ENCODE measurements at places on chromosomes 16 and 17.
A peak's percentile ranks its signal among the peaks of the same experiment; 100 is the strongest.

- DNase-seq: no peak
These were observed 10.1 kb upstream of the STAC2 start for GRCh38 chr17:39235555-39236449.

GRCh38 chr17:12388226-12388625 is 277.5 kb upstream of the MYOCD start:
- DNase-seq: no peak

DNA sequence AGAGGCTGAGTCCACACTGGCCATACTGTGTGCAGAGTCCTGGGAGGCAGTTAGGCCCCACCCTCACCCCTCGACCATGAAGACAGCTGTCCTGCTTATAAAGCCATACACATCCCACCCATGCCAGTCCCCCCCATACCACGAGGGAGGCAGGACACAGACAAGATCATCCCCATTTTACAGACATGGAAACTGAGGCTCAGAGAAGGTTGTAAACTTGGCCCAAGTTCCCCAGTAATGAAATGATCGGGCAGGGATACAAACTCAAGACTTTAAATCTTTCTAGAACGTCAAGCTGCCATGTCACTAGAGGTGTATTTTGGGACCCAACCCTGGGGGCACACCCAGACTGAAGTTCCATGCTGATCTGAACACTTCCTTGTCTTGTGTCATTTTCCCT is 16.5 kb downstream of the HID1 start:
- DNase-seq: no peak

- no peak for DNase-seq
These were observed 234.9 kb upstream of the CIBAR2 start for GRCh38 chr16:85347213-85347591.

DNA sequence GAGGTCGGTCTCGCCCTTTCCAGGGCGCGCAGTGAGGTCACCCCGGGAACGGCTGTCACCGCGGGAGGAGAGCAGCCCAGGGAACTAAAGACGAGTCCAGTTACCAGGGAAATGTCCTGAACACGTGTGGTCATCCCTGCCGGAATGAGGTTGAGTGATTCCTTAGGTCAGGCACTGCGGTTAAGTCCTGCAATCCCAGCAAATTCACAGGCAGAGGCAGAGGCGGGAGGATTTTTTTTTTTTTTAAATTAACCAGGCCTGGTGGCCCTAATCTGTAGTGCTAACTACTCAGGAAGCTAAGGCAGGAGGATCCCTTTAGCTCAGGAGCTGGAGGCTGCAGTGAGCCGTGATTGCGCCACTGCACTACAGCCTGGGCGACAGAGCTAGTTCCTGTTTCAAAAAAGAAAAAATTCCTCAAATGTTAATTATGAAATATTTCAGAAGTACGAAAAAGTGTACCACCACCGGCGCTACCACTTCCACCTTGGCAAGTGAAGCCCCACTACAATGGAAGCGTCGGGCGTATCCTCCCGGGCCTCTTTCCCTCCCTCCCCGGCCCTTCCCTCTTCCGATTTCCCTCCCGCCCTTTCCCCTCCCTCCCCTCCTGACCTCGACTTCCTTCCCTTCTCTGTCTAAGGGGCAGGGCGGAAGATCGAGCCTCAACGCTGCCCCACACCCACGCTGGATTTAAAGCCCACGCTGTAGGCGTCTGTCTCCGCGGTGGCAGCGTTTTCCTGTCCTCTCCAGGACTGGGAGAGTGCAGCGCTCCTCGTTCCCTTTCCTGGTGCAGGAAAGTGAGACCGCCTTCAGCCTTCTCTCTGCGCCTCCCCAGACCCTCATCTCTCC is 27.3 kb downstream of the SLFN11 start:
- DNase-seq: no peak

GRCh38 chr16:27403601-27403992 is 1.6 kb downstream of the IL21R start:
- no peak for DNase-seq

- no peak for DNase-seq
These were observed 21.2 kb downstream of the CLEC16A start for GRCh38 chr16:10965440-10966061.

- DNase-seq: no peak
These were observed 44.1 kb upstream of the SEC14L1 start for GRCh38 chr17:77096570-77097214.

GRCh38 chr17:49748791-49749190 is 15.1 kb downstream of the FAM117A start:
- peak; percentile 77 for DNase-seq

- DNase-seq: no peak
These were observed 17.4 kb downstream of the CNTNAP4 start for GRCh38 chr16:76294396-76295214.

GRCh38 chr17:80026359-80027042 is 9.2 kb downstream of the TBC1D16 start:
- DNase-seq: no peak

DNA sequence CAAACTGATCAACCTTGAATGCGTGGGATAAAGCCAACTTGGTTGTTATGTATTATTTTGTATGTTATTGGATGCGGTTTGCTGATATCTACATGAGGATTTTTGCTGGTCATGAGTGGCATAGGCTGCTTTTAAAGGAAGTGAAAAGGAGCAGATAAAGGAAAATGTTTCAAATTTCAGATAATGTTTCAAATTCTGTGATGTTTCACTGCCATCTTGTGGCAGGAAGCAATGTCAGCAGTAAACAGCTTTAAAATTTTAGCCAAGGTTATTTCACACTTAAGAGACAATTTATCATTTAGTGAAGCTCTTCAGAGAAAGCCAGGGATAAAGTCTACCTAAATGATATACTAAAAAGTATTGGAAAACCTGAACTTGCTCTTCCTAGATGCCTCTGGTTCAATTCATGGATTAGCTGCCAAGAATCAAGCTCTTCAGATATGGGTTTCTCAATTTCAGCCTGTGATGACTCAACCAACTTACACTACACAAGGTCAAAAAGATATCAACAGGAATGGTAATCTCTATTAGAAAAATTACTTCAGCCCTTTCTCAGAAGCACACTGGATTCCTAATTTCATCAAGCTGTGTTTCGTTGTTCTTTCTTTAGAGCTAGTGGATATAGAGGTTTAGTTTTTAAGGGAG is 136.0 kb upstream of the C17orf78 start:
- DNase-seq: peak; percentile 22

DNA sequence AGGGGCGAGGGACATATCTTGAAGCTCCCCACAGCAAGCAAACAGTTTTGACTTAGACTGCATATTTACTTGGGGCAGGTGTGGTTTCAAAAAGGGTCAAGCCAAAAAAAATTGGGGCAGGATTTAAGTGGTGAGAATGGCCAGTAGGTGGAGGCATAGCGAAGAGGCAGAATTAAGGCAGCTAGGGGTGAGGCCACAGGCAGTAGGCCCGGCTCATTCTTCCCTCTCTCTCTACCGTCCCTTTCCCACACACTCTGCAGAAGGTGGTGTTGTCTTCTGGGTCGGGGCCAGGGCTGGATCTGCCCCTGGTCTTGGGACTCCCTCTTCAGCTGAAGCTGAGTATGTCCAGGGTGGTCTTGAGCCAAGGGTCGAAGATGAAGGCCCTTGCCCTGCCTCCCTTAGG is 2.6 kb downstream of the SHBG start:
- DNase-seq: no peak

DNA sequence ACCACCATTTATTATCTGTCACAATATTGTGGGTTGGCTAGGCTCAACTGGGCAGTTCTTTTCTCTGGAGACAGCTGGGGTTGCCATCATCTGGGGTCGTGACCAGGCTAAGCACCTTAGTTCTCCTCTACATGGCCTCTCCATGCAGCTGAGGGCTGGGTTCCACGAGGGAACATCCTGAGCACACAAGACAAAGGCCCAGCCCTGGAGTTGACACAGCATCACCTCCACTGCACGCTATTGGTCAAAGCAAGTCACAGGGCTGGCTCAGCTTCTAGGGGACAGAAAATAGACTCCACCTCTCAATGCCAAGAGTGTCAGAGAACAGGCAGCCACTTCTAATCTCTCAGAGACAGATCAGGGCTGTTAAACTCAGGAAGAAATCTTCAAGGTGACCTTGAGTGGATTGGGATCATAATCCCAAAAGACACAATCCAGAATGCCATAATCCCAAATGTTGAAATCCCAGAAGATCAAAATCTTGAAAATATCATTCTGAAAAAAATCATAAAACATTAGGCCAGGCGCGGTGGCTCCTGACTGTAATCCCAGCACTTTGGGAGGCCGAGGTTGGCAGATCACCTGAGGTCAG is 13.0 kb upstream of the USP10 start:
- DNase-seq: no peak

DNA sequence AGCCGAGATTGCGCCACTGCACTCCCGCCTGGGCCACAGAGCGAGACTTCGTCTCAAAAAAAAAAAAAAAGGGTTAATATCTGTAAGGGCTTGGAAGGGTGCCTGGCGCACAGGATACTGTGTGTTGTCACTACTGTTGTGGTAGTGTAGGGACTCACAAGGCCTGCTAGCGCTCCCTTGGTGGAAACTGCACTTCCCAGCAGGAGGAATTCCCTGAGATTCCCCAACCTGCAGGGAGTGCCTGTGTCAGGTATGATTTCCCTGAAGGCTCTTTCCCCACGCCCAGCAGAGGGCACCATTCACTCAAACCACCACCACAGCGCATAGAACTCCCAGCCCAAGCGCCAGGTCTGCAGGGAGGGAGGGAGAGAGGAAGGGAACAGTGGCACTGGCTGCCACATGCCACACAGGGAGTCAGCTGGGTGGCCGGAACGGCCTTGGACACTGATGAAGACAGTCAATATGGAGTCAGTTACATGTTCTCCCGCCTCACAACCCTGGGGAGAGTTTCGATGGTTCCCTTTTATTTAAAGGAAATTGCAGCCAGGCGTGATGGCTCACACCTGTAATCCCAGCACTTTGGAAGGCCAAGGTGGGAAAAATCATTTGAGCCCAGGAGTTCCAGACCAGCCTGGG is 32.7 kb upstream of the CDH1 start:
- no peak for DNase-seq

DNA sequence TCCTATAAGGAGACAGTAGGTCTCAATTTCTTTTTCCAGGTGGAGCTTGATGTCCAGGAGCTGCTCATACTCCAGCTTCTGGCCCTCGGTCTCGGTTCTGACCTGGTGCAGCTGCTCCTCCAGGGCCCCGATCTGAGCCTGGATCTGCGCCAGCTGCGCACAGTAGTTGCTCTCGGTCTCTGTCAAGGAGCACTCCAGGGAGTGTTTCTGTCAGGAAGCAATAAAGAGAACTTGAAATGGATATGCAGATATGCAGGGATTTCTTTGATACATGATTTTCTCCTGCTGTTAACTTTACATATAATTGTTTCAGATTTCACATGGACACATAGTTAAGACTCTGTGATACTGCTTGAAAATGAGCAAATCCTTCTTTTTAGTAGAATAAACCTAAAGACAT is 4.7 kb downstream of the KRT25 start:
- no peak for DNase-seq

Data from epithelial cell of proximal tubule (primary cell).